ENCODE measurements at places on chromosomes 6 and 20.

DNA sequence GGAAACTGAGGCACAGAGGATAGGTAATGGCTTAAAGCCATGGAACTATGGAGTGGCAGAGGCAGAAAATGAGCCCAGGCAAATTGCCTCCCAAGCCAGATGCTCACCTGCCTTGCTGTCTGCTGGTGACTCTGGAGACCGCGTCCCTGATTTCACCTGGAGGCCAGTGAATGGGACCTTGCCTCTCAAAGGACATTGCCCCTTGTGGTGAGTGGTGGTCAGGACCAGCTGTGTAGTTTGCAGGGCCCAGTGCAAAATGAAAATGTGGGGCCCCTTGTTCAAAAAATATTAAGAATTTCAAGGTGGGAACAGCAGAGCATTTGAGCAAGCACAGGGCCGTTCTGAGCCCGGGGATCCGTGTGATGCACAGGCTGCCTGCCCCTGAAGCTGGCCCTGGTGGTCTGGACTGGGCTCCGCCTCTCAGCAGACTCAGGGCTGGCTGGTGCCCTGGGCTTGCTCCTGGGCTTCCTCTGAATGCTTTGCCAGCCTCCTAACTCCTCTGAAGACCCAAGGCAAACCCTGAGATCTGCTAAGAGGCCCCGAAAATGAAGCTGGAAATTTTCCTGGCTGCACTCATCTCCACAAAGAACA, 19.8 kb upstream of the KCNG1 start:
- DNase-seq, result no peak

DNA sequence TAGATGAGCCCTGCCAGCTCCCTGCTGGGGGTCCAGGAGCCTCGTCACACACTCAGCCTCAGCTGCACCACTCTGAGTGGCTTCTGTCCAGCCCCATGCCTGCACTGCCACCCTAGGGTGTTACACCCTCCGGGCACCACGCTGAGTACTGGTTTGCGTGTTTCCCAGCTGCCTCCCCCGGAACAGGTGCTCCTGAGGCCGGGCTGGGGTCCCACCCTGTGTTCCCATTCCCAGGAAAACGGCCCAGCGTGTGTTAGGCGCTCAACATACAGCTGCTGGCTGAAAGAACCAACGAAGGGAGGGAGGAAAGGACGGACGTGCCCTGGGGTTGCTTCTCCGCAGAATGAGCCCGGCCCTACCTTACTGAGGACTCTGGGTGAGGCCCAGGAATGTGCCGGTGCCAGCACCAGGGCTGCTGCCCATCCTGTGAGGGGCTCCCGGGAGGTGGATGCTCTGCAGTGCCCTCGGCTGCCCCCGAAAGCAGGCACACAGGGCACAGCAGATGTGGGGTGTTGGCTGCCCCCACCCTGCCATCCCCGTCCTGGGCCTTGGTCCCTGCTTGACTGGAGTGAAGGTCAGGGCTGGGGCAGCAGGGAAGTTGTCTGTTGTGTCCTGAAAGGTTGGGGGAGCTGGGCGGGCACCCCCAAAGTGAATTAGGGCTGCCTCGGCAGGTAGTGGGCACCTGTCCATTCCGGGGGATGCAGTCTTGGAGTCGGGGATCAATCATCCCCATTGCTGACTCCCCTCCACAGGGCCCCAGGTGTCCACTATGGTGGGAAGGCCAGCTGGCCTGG, 16.3 kb downstream of the LAMA5 start:
- DNase-seq, result no peak

GRCh38 chr6:85390105-85390728, 59.7 kb upstream of the NT5E start:
- DNase-seq, result peak; percentile 55

GRCh38 chr6:70131528-70131927, 171.4 kb downstream of the COL9A1 start:
- DNase-seq, result peak; percentile 54

DNA sequence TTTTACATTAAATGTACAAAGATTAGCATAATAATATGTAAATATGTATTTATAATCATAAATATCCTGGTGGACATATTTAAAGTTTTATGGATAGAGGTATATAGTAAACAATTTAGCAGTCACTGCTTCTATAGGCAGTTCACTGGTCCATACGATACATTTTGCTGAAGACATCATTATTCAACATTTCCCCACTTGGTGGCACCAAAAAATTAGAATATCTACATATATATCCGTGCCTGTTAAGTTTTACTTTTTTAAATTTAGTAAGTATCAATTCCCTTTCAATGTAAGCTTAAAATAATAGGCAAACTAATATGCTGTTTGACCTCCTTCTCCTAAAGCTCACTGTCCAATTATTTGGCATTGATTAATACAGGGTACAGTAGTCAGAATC, 64.2 kb downstream of the LMBRD1 start:
- DNase-seq, result peak; percentile 36
